ENCODE measurements at places on chromosomes 2 and 18. TPM values are rescaled to one million over a fixed set of nuclear protein-coding genes. Genes with fewer than 3 reads are reported as not detected.

Gene GAD1
- total RNA-seq = 162 TPM

Gene GRP
- total RNA-seq = 18.5 TPM

Gene NEUROD1
- total RNA-seq = 4.7 TPM

Gene HNMT
- total RNA-seq = 54.1 TPM

Gene SCN2A
- total RNA-seq = 174 TPM
